ENCODE measurements at places on chromosomes 3 and 15.

DNA sequence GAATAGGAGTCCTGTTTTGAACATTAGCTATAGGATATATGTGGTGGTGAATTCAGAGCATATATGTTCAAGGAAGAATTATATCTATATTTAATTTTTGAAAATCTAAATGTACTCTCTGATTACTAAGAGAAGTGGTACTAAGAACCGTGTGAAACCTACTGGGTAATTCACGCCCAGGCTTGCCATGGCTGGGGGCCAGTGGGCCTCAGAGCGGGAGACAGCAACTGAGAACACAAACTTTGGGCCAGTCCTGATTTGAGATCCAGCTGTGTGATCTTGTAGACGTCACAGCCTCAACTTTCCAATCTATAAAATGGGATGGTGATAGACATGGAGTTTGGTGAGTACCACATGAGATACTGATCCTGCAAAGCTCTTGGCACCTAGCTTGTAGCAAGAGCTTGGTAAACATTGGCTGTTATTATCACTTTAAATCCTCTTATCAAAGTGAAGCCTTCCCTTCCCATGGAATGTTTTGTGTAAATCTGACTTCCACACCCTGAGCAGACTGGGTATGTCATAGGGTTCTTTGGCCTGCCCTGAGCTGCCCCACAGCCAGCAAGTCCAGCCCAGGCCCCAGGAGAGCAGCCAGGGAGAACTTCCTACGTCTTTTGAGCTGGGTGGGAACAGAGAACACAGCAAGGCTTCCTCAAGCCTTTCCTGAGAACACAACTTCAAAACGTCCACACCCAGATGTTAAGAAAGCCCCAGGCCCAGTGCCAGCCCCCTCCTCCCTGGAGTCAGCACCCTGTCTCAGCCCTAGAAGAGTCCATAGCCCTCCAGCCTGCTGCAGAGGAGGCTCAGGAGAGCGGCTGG, 8.2 kb upstream of the PAQR5 start:
- DNase-seq, result no peak

GRCh38 chr3:11230125-11230524, 42.1 kb upstream of the ATG7 start:
- no peak for DNase-seq

DNA sequence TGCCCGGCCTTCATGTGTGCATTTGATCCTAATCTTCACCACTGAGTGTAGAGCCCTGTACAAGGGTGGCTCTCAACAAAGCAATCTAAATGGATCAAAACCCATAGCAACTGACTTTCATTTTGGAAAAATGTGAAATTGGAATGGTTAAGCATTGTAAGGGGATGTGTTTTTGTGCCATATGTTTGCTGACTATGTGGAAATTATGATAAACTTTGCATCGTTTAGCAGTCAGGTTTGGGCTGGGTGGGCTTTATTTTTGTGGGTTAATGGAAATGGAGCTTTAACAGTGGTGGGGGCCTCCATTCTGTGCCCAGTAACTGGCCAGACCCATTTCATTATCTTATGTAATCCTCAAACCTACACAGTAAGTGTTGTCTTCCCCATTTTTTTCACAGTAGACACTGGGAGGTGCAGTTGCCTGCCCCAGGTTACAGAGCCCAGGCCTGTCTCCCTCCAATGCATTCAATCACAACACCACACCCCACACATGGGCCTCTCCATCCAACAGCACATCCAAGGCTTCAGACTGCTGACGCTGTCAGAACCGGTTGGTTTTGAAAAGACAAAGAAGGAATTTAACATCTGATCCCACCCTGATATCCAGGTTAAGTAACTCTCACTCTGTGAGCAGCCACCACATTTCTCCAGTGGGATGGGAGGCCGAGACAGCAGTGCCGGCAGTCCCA, 136.3 kb upstream of the ABHD17C start:
- no peak for DNase-seq

GRCh38 chr3:185797108-185797881, 27.5 kb downstream of the IGF2BP2 start:
- no peak for DNase-seq

DNA sequence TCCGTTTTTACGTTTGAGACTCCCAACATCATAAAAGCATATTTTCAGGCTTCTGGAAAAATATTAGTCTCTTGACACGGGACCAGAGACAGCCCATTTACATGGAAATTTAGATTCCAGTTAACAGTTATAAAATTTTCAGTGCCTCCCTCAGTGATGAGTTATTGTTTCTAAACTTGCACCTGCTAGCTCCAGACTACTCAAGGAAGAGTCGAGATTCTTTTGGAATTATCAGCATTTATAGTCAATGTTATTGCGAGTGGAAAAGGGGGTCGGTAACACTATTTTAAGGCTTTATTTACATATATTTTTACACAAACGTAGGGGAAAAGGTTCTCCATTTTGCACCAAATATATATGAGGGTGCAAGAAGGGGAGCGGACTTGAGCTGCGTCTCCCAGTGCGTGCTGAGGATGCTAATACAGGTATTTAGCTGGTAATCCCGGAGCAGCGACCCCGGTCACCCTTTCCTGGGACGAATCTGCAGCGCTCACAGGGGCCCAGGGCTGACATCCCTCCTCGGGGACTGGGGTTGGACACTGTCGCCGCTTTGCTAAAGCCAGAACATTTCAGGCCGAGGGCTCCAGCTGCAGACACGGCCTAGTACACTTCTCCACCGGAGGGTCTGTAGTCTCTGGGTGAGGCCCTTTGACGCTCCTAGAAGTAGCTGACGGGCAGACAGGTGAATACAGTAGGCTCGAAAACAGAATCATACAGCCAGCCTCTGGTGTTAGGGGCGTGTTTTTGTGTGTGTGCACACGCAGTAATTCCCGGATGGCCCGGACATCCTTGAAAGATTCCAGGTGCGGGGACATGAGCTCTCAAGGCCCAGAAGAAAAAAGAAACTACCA, 729 bp upstream of the ZBTB11 start:
- DNase-seq, result no peak

DNA sequence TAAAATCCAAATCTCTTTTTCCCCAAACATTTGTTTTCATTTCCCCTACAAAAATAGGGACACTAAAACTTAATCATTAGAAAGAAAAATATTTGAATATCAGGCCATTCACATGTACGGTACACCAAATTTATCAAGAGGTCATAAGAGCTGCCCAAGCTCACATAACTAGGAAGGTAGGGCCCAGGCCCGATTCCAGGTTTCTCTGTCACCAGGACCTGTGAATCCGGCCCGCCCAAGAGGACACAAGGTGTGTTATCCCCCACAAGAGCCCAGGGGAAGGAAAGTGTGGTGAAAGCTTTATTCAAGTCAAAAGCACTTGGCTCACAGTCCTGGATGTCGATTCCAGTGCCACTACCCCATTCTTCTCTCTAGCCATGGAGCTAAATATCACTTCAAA, 130.6 kb downstream of the DMXL2 start:
- DNase-seq, result no peak

DNA sequence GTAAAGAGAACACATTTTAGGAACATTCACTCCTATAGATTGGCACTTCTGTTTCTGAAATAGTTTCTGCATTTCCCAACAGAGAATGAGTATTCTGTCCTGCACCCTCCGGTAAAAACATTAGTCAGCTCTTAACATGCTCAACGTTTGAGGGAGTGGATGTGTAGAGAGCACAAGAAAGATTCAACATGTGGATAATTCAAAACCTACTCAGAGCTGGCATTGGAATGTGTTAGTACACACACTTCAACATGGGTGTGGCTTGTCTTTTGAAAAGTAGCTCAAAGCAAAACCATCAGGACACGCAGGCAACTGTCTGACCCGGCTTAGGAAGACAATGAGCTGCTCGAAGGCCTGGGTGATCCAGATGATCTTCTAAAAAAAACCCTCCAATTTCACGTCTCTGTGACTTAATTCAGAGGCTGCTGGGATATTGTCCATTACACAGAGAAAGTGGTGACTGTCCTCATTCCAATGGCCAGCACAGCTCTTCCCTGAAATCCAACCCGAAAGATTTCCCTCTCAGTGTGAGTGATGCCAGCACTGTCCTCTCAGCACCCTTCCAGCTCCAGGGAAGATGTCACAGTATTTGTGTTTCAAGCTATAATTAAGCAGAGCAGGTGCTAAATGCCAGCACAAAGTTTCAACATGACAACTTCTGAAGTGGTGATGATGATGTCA, 18.1 kb downstream of the FBN1 start:
- DNase-seq, result no peak

- no peak for DNase-seq
Measured at GRCh38 chr15:84761607-84762131, 13.3 kb downstream of the ZNF592 start.

- no peak for DNase-seq
Measured at GRCh38 chr15:55124616-55125015, 72.1 kb downstream of the RSL24D1 start.

- DNase-seq, result no peak
Measured at GRCh38 chr3:13638927-13639326, 90.0 kb downstream of the FBLN2 start.

- DNase-seq, result no peak
Measured at GRCh38 chr3:88013592-88013991, 45.2 kb downstream of the CGGBP1 start.

- DNase-seq, result no peak
Measured at GRCh38 chr3:141557961-141558706, 71.3 kb downstream of the RASA2 start.

- DNase-seq, result no peak
Measured at GRCh38 chr3:117017135-117017894, 307.7 kb downstream of the TUSC7 start.

DNA sequence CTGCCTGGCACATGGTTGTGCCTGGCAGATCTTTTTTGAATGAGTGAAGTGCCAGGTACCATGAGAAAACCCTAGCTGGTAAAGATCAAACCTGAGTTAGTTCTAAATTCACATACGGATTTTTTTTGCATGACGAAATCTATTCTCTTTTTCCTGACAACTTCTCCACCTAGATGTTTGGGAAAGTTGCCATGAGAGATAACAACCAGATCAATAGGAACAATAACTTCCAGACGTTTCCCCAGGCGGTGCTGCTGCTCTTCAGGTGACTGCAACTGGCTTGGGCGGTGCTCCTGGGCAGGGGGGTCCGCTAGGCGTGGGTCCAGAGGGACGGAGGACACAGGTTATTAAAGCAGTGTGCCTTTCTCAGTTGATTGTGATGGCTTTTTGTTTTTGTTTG, 71.8 kb downstream of the CHDH start:
- no peak for DNase-seq
